ENCODE measurements at places on chromosomes 5 and 9.

DNA sequence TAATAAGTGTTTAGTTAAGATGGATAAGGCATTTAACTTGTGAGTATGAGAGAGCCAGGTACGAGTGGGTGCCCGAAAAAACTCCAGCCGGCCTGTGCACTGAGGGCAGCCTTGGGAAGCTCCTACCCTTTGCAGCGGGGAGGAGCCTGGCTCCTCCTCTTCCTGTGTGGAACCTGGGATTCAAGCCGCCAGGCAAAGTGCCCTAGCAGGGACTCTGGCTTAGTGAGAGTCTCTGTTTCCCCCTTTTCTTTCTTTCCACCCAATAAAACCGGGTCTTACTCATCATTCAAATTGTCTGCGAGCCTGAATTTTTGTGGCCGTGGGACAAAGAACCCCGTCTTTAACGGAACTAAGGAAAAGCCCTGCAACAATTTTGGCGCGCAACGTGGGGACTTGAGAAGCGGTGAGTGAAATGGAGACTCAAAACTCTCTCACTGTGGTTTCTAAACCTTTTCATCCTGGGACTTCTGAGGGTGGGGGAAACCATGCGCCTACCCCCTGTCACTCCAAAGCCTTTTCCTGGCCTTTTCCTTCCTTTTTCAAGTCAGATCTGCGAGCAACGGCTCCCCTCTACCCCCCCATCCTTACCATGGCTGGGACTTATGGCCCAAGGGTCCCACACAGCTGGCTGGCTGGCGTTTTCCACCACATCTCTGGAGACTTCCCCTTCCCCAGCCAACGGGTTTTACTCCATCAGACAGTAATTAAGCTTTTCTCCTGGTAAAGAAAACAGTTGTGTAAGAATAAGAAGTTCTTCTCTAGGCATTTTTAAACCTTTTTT, 535.7 kb upstream of the ACO1 start:
- no peak for DNase-seq

DNA sequence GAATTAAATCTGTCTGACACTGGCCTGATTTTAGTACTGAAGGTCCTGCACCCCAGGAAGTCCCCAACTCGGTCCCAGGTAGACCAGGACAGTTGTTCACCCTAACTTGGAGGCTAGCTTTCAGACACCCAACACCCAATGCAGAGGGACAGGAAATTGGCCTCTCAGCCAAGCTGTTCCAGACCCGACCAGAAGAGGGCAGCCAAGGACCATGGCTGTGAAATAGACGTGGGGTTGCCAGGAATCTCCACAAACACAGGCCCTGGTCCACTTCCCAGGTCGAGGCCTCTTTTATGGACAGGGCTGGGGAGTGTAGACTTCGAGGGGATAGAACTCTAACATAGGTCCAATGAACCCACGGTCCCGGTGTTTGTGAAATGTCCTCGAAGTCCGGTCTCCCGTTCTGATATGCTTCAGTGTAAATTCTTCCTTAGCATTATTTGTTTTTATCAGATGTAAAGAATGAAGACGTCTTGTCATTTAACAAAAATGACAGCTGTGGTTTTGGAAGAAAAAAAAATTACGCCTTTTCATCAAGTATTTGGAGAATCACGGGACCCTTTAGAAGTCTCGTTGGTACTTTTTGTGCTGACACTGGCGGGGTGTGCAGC, 260.3 kb upstream of the ADAMTS16 start:
- DNase-seq = peak; percentile 13

DNA sequence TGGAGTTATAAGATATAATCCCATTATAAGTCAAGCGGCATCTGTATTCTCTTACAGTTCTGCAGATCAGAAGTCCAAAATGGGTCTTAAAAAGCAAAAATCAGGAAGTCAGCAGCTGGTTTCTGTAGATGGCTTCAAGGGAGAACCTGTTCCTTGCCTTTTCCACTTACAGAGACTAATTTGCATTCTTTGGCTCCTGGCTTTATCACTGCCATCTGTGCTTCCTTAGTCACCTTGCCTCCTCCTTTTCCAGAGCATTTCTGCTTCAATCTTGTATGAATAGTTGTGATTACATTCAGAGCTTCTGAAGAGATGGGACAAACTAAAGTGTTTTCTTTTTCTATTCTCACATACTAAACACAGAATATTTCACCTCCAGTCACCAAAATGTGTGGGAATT, 647.3 kb upstream of the GRAMD2B start:
- no peak for DNase-seq

GRCh38 chr5:3181671-3182070, 414.0 kb upstream of the IRX1 start:
- no peak for DNase-seq

DNA sequence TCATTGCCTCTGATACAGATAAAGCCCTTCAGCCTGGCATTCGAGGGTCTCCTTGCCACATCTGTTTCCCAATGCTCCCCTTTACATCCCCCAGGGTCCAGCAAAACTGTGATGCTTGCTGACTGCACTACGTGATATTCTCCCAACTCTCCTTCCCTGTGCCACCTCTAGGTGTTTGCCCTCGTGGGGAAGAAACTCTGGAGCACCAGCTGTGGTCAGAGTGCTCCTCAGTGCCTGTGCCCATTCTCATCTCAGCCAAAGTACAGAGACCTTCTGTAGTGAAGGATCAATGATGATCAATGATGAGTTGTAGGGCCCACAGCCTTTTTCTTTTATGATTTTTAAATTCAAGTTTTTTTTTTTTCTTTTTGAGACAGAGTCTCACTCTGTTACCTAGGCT, 40.3 kb upstream of the MELK start:
- DNase-seq = no peak

Data from CD4-positive, alpha-beta T cell treated with Interferon gamma for 1 hour (primary cell).